ENCODE measurements at places on chromosomes 5 and 9. TPM values are rescaled to one million over a fixed set of nuclear protein-coding genes. Genes with fewer than 3 reads are reported as not detected.

CACFD1 gene
- 7.7 TPM for total RNA-seq

CFAP77 gene
- total RNA-seq: not detected

PTAR1 gene
- 57.8 TPM for total RNA-seq

GFI1B gene
- total RNA-seq: not detected

FRMPD1 gene
- total RNA-seq: not detected

WDR31 gene
- 0.75 TPM for total RNA-seq

SHOC1 gene
- under 0.01 TPM for total RNA-seq

IL3 gene
- total RNA-seq: not detected

UBE2D2 gene
- total RNA-seq: 56.6 TPM

ADAMTSL1 gene
- 21.6 TPM for total RNA-seq

GRXCR2 gene
- total RNA-seq: not detected

DOCK8 gene
- 0.36 TPM for total RNA-seq

SSBP2 gene
- 7.3 TPM for total RNA-seq

CXCL14 gene
- not detected for total RNA-seq
